ENCODE measurements at places on chromosomes 6 and 20. TPM values are rescaled to one million over a fixed set of nuclear protein-coding genes. Genes with fewer than 3 reads are reported as not detected.

ARMC12 gene
- total RNA-seq, result 0.39 TPM

SNAP91 gene
- 0.52 TPM for total RNA-seq

WFDC10B gene
- not detected for total RNA-seq

RBM24 gene
- total RNA-seq, result 0.39 TPM

TFAP2A gene
- total RNA-seq, result 0.39 TPM

RALY gene
- 54.9 TPM for total RNA-seq

DIDO1 gene
- 44.0 TPM for total RNA-seq

PRSS35 gene
- 2.9 TPM for total RNA-seq

SEMG1 gene
- not detected for total RNA-seq

ASIP gene
- not detected for total RNA-seq

CLVS2 gene
- 0.11 TPM for total RNA-seq

DUSP15 gene
- 1.6 TPM for total RNA-seq

SLC26A8 gene
- not detected for total RNA-seq

TMEM217 gene
- 2.6 TPM for total RNA-seq

RIMS4 gene
- total RNA-seq, result 0.13 TPM

MOG gene
- total RNA-seq, result not detected

APOM gene
- 2.2 TPM for total RNA-seq

MYCT1 gene
- total RNA-seq, result 0.13 TPM

CSE1L gene
- 73.8 TPM for total RNA-seq

CLPSL2 gene
- not detected for total RNA-seq

OXT gene
- total RNA-seq, result not detected

NTSR1 gene
- total RNA-seq, result not detected

GFRA4 gene
- not detected for total RNA-seq

FAM184A gene
- total RNA-seq, result 1.8 TPM

JAG1 gene
- 71.6 TPM for total RNA-seq

SLC17A1 gene
- total RNA-seq, result not detected

THBS2 gene
- total RNA-seq, result 121 TPM

BPIFB2 gene
- total RNA-seq, result not detected

SLC12A5 gene
- under 0.01 TPM for total RNA-seq

SLA2 gene
- under 0.01 TPM for total RNA-seq

PXMP4 gene
- total RNA-seq, result 8.9 TPM

LRFN2 gene
- not detected for total RNA-seq

ADGRF1 gene
- total RNA-seq, result not detected

SOBP gene
- total RNA-seq, result 10.4 TPM
